ENCODE measurements at places on chromosomes 16 and 17.

DNA sequence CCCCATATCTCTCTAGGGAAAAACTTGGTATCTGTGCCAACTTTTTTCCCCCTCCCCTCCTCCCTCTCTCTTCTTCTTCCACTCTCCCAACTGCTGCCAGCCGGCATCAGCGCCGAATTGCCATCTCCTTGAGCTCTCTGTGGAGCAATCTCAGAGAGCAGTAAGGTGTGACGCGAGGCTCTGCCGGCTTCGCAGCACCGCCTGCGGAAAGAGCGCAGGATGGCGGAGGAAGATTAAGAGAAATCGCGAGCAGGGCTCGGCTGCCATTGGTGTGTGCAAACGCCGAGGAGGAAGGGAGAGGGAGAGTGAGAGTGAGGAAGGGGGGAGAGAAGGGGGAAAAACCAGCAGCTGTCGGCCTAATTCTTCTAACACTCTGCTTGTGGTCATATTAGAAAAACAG lies 44.2 kb downstream of the NEUROD2 start:
- no peak for DNase-seq

DNA sequence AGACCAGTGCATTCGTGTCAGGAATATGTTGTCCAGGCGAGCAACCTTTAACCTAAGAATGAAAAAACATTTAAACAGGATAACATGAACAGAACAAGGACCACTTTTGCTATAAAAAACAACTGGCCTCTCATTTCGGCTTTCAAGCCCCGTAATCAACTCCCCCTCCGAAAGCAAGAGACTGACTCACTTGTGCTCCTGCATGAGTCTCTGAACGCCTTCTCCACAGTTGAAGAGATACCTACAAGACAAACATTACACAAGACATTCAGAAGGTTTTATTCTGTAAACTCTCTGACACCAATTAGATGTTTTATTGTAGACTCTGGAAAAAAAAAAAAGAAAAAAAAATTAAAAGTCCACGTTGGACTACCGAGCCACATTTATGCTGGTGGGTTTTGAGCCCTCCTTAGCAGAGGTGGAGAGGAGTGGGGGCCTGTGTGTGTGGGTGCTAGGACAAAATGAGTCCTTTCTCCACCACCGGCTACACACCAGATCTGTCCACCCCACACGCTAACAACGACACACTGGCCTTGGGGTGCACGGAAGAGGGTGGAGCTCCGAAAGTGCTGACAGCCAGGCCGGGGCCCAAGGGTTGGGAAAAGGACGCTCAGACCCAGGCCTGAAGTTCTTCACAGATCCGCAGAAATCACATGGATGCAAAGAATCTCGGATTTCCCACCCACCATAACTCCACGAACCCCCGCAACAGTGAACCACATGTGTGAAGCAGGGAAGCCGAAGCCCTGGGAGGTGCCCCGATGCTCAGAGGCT lies 759 bp downstream of the ELAC2 start:
- no peak for DNase-seq

DNA sequence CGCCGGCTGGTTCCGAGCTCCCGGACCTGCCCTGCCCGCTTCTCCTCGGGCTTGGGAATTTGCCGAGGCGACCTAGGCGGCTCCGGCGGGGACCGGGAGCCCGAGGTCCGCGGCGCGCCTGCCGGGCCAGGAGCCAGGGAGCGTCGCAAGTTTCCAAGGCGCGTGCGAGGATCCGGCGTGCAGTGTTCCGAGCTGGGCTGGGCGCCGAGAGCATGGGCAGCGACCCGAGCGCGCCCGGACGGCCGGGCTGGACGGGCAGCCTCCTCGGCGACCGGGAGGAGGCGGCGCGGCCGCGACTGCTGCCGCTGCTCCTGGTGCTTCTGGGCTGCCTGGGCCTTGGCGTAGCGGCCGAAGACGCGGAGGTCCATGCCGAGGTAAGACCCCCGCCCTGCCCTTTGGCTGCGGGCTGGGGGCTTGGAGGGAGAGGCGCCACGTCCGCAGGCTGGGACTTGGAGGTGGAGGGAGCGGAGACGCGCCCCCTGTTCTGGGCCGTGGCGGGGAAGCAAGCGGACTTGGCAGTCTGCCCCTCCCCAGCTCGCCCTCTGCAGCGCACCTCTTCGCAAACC lies 668 bp downstream of the MMP15 start:
- DNase-seq = no peak

GRCh38 chr16:19678804-19679203 lies 39.2 kb downstream of the KNOP1 start:
- no peak for DNase-seq

- DNase-seq = no peak
These were observed 263.4 kb downstream of the BCAS3 start for GRCh38 chr17:60941028-60941427.

- DNase-seq = no peak
These were observed 26.6 kb downstream of the N4BP1 start for GRCh38 chr16:48583075-48584065.

- no peak for DNase-seq
These were observed 21.1 kb downstream of the NPTX1 start for GRCh38 chr17:80455336-80455710.

GRCh38 chr17:28427371-28427770 lies 21.4 kb upstream of the SLC46A1 start:
- DNase-seq = no peak

- no peak for DNase-seq
These were observed 6.3 kb upstream of the NLRC3 start for GRCh38 chr16:3583303-3584038.

DNA sequence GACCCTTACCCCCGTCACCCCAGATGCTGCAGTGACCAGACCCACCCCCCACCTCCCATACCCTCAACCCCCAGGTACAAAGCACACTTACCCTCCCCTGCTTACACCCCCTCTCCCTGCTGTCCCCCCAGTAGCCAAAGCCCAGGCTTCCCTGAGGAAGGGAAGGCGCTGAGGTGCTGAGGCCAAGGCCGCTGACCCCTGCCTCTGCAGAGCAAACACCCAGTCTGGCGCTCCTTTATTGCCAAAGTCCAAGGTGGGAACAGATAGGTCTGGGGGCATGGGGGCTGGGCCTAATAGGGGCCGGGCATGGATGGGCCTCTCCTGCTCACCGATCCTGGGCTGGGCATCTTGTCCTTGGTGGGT lies 683 bp downstream of the LCAT start:
- DNase-seq = no peak
